ENCODE measurements at places on chromosomes 7 and 10.

- DNase-seq: no peak
Observed at GRCh38 chr7:569996-570800, 50.6 kb upstream of the PDGFA start.

DNA sequence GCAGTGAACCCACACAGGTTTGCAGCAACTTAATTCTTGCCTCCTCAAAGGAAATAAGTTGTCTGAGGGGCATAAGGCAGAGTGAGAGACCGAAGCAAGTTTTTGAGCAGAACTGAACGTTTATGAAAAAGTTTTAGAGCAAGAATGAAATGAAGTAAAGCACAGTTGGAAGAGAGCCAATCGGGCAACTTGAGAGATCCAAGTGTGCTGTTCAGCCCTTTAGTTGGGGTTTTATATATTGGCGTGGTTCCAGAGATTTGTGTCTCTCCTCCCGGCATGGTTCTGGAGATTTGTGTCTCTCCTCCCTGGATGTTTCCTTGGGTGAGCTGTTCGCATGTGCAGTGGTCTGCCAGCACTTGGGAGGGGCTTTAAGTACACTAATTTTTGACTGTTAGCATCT lies 141.4 kb upstream of the DGKB start:
- no peak for DNase-seq

GRCh38 chr10:78838141-78838657 lies 230.6 kb upstream of the ZMIZ1 start:
- DNase-seq: no peak

GRCh38 chr7:132647311-132647710 lies 71.0 kb upstream of the PLXNA4 start:
- no peak for DNase-seq

DNA sequence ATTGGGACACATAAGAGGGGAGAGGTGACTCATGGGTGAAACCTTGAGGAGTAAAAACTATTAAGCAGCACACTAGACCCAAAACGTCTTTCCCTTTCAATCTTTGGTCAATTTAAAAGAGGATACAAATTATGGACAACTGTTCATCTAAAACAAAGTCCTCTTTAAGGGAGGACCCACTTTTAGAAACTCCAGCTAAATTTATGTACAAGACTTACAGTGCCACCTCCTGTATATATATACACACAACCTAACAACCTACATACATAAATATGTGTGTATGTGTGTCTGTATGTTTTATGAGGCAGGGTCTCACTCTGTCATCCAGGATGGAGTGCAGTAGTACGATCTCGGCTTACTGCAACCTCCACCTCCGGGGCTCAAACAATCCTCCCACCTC lies 18.1 kb upstream of the ZC3HAV1 start:
- no peak for DNase-seq

DNA sequence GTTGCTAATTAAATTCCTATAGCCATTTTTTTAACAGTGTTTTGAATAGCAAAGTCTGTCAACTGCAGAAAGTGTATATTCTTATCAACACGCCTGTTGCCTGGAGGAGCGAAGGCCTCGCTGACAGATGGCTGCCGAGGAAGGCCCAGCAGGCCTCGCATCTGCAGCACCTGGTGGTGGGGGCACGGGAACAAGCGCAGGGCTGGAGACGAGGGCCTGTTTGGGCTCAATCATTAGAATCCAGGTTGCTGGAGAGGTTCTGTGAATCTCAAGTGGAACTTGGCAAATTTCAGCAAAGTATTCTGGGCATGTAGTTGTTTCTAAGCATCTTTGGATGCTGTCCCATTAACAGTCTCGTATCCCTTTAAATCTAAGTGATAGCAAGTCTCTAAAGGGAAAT lies 66.1 kb upstream of the FAM204A start:
- DNase-seq: no peak

DNA sequence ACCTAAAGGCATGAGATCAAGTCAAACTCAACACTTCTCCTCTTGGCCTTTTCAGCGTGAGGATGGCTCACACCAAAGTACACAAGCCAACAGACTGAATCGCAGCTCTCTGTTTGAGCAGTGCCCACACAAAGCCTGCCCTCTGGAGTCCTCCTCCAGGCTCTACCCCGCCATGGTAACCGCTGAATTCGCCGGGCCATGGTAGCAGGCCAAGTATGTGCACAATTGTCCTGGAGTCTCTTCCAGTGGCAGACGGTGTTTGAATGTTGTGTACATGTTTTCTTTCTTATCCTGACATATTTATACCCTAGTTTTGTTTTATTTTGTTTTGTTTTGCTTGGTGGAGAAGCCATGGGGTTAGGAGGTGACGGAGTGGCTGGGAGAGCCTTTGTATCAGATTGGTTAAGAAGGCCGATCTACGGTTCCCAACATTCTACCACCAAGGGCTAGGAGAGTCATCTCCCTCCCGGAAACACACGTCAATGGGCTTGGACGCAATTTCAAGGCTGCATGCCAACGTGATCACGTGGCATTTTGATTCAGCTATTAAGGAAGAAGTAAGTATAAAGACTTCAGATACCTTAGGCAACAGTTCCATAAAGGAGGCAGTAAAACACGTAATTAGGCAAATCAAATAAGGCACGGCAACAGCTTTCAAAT lies 12.1 kb upstream of the SHH start:
- no peak for DNase-seq

- no peak for DNase-seq
Observed at GRCh38 chr7:30193336-30193943, 58.7 kb downstream of the MTURN start.

GRCh38 chr10:133151543-133151972 lies 8.5 kb upstream of the KNDC1 start:
- no peak for DNase-seq

- no peak for DNase-seq
Observed at GRCh38 chr10:36597756-36598320, 527.6 kb upstream of the ANKRD30A start.

- no peak for DNase-seq
Observed at GRCh38 chr7:106129291-106129690, 17.2 kb upstream of the SYPL1 start.

GRCh38 chr10:77835669-77836086 lies 90.9 kb downstream of the DLG5 start:
- DNase-seq: no peak

- no peak for DNase-seq
Observed at GRCh38 chr7:8131694-8132605, 130.0 kb downstream of the ICA1 start.

- no peak for DNase-seq
Observed at GRCh38 chr10:21532694-21533466, 1.2 kb upstream of the MLLT10 start.

DNA sequence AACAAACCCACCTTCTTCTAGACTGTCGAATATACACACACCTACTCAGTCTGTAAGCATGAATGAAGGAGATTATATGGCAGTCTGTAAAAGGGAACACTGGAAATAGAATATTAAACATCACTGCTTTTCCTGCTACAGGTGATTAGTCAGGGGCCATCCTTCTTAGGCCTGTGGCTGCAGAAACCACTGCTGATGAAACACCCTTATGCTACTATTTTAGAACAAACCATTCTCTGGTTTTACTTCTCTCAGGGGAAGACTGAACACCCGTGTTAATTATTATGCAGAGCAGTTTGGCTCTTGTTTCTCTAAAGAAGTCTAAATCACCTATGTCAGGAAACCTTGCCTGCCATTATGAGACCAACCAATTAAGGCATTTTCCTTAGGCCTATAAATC lies 351.1 kb upstream of the KLF6 start:
- DNase-seq: no peak

- no peak for DNase-seq
Observed at GRCh38 chr7:100753750-100754149, 20.4 kb downstream of the ZAN start.

GRCh38 chr10:21405981-21406380 lies 119.5 kb downstream of the SKIDA1 start:
- DNase-seq: no peak

GRCh38 chr10:123141791-123142700 lies 5.9 kb upstream of the HMX2 start:
- DNase-seq: no peak

DNA sequence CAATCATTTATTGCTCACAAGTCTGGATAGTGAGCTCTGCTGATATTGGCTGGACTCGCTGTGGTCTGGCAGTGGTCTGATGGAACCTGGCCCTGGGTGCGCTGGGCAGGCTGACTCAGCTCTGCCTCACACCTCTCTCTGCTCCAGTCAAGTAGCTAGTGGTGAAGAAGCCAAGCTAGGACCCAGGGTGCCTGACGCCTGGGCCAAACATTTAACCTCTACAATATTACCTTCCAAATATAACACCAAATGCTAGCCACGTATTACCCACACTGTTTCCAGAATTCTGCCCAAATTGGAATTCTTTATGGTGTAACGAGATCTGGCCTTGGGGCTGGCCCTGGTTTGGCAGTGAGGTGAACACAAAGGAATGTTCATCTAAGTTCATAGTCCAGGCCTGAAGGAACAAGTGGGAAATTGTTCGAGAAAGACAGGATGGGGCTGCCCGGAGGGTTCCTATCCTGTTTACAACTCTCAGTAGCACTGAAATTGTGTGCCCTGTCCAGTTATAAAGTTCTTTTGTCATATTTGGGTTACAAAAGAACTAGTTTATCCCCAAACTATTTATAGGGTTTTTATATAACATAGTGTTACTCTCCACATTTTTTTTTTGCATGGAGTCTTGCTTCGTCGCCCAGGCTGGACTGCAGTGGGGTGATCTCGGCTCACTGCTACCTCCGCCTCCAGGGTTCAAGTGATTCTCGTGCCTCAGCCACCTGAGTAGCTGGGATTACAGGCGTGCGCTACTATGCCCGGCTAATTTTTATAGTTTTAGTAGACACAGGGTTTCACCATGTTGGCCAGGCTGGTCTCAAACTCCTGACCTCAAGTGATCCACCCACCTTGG lies 16.3 kb downstream of the OR2AE1 start:
- DNase-seq: no peak

DNA sequence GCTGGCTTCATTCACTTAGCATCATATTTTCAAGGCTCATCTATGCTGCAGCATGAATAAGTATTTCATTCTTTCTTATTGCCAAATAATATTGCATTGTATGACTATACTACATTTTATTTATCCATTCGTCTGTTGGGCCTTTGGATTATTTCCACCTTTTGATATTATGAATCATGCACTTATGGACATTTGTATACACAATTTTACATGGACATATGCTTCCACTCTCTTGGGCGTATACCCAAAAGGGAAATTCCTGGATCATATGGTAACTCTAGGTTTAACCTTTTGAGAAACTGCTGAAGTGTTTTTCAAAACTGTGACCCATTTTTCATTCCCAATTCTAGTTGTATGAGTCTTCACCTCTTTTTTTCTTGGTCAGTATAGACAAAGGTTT lies 80.3 kb upstream of the GNAI1 start:
- no peak for DNase-seq

GRCh38 chr10:47183704-47184041 lies 116.3 kb upstream of the GDF10 start:
- no peak for DNase-seq

- DNase-seq: no peak
Observed at GRCh38 chr10:125428054-125428453, 254.9 kb downstream of the TEX36 start.

DNA sequence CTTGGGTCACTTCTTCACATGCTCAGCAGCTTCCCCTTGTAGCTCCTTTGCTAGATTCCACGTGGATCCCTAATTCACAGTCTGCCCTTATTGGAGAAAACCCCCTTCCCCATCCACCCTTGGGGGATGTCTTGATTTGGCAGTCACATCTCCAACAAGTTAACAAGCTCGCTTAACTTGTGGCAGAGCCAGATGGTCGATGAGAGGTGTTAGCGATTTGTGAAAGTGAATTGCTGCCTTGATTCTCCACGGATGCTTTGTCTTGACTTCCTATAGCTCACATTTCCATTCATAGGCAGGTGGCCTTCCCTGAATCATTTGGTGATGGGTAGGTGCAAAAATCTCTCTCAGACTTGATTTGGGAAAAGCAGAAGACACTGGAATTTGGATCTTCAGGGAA lies 387.9 kb downstream of the TCERG1L start:
- no peak for DNase-seq

Measured in brain pericyte (primary cell).